ENCODE measurements at places on chromosomes 5 and 9.

- no peak for DNase-seq
These were observed 565.6 kb downstream of the PRR16 start for GRCh38 chr5:121029536-121030245.

GRCh38 chr9:132239999-132240840, 78.4 kb downstream of the NTNG2 start:
- DNase-seq, result no peak

DNA sequence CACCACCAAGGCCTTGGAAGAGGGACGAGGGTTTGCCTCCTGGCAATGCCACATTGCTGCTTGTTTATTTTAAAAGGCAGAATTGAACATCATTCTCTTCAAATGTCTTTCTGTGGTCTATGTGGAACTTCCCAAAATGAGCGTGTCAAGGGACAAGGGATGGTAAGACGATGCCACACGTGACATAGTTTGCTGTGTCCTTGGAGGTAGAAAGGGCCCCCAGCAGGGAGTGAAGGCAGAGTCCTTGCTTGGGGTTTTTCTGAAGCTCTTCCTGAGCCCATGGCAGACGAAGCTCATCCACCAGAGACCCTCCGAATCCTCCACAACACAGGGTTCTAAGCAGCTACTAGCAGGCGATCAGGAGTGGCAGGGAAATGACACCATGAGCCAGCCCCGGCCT, 28.3 kb downstream of the PRRX2 start:
- DNase-seq, result no peak

GRCh38 chr5:159917994-159918393, 1.7 kb downstream of the ADRA1B start:
- DNase-seq, result no peak

GRCh38 chr5:87369431-87369830, 43.3 kb downstream of the CCNH start:
- DNase-seq, result no peak

GRCh38 chr9:22041775-22042174, 32.7 kb upstream of the CDKN2B start:
- DNase-seq, result peak; percentile 94

DNA sequence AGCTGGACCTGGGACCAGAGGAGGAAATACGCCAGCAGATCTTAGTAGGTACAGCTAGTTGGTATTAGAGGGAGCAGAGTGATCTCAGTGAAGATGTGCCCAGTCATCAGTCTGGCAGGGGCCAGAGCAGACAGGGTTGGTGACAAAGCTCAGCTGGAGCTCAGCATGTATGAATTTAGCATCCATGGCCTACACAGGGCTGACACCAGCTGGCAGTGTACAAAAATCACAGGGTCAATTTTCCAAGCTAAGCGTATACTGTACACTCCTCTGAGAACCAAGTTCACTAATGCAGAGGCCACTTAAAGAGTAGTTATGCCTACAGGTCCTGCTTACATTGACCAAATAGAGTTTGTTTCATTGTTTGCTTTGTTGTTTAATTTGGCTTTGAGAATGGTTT, 146.6 kb downstream of the SLC24A2 start:
- DNase-seq, result peak; percentile 19

DNA sequence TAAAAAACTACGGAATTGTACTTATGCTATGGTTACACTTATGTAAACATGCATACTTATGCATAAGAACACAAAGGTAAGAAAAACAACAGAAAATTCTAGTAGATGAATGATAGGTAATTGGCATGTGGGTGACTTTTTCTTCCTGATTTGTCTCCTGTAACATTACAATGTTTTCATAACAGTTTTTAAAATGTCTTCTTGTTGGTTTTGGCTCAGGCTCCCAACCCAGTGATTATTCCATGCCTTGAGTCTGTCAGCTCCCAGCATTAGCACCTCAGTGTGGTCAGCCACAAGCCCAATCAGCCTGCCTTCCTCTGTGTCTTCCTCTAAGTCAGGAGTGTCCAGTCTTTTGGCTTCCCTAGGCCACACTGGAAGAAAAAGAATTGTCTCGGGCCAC, 7.9 kb upstream of the FOXE1 start:
- DNase-seq, result no peak

DNA sequence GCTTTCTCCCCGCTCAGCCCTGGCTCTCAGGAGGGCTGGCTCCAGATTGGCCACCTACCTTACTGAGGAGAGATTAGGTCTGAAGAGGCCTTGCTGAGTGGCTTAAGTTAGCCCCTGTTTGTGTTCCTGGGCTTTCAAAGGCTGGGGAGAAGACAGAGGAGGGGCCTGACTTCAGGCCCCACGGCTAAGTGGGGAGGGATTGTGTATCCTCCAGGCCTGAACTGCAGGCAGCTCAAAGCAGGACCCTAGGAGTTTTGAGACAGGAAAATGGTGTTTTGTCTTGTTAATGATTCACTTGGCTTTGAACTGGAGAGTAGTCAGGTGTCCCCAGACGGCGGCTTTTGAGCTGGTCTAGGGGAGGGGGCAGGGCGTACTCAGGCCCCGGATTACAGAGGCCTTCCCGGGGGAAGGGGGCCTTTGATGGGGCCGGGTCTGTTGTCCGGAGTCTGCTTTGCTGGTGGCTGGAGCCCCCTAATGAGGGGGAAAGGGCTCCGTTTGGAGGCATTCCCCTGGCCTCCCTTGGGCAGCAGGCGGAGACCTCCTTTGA, 162.0 kb upstream of the SMIM23 start:
- no peak for DNase-seq

- no peak for DNase-seq
These were observed 86.3 kb downstream of the MVB12B start for GRCh38 chr9:126412905-126413304.

GRCh38 chr9:136047076-136047774, 47.9 kb downstream of the NACC2 start:
- no peak for DNase-seq

- DNase-seq, result no peak
These were observed 4.3 kb upstream of the IL17B start for GRCh38 chr5:149383399-149383798.

GRCh38 chr9:24846248-24846912, 300.7 kb upstream of the IZUMO3 start:
- DNase-seq, result no peak

Data from prostate gland (tissue), 2 donors.